ENCODE measurements at places on chromosomes 4 and X. TPM values are rescaled to one million over a fixed set of nuclear protein-coding genes. Genes with fewer than 3 reads are reported as not detected.

- DNase-seq: no peak
These were observed 83.0 kb downstream of the EIF4E start for GRCh38 chr4:98845960-98846359.

The ZBTB49 gene
- polyA plus RNA-seq: 8.8 TPM

DNA sequence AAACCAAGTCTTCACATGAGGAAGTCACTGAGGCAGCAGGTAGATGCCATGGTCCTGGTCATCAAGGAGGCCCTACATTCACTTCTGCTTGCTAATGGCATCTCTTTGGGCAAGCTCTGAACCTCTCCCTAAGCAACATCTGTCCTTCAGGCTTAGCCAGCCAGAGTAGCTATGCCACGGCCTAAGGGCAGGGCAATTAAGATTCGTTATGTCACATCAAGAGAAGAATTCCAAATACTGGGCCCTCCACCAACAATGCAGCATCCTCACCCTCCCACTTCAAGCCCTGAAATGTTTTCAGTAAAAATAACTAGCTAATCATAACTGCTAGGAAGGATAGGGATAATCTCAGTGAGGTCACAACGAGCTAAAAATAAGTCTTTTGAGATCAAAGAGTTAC, 120.7 kb upstream of the HCCS start:
- DNase-seq: no peak

DNA sequence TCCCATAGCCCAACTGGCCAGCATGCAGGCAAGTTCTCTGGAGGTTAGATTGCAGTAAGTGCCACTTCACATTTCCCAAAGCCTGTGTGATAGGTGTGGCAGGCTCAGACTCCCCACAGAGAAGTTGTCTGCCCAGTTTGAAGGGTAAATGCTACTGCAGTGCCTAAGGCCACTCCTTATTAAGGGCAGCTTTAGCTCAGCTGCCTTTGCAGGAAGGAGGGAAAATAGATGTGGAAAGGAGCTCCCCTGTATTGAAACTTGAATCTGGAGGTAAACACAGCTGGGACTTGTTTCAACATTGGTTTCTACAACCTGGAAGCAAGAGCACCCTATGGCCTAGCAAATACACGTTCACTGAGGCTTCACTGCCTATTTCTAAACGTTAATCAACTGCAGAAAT, 22.4 kb downstream of the NEXMIF start:
- no peak for DNase-seq

The STS gene
- polyA plus RNA-seq: 4.9 TPM

GRCh38 chr4:150950657-150951288, 64.3 kb downstream of the LRBA start:
- no peak for DNase-seq

GRCh38 chr4:175531405-175532091, 280.5 kb downstream of the GPM6A start:
- no peak for DNase-seq

Data from right lung (tissue), 10 donors.